ENCODE measurements at places on chromosomes 2 and 18.

DNA sequence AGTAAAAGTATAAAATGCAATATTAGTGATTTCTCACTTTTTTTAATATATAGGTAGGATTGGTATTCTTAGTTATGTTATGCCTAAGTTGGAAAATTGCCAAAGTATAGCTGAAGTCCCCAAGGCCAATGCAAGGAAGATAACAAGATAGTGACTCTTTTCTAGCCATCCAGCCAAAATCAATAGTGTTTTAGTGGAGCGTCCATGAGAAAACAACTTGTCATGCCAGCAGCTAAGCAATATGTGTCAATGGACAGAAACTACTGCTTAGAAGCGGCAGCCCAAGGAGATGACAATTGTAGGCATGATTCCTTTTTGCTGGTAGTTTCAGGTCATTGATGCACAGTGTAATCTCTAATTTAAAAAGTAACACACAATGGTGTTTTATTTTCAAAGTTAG is 1444.6 kb downstream of the SUCLG1 start:
- no peak for DNase-seq

DNA sequence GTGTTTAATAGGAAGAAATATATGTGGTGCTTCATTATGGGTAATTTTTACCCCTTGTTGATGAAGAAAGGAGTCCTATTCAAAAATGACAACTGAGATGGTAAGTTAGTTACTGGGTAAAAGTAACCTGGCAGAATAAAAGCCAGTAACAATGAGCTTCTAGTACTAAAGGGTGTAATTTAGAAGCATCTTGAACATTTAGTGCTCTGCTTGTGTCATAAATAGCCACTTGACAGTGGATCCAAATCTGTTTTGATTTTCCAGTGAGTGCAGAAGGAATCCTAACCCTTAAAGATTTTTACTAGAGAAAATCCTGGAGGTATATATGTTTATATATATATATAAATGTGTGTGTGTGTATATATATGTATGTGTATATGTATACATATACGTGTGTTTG is 15.1 kb downstream of the COMMD1 start:
- no peak for DNase-seq

- DNase-seq = no peak
Measured at GRCh38 chr2:10398496-10398895, 49.6 kb downstream of the ODC1 start.

- DNase-seq = no peak
Measured at GRCh38 chr2:217656316-217656715, 346.5 kb downstream of the TNS1 start.

DNA sequence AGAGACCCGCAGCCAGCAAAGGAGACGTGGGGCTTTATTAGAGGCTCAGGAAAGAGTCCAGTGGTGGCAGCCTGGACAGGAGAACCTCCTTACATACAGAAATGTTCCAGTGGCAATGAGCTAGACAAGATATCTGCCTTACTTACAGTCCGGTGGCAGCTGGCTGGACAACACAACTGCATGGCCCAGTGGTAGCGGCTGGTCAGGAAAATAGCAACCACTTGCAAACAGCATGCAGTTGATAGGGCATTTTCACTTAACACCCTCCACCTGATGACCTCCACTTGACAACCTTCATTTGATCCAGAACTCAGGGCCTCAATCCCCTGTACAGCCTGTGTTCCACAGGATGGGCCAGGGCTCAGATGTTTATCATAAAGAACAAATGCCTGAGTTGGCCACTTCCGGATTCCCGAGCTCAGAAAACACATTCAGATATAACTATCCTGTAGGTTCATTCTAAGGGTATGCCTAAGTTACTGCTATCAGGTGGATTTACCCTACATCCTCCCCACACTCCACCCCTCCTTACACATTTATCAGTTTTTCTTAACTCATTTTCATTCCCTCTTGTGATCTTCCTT is 63.3 kb upstream of the ITPRID2 start:
- DNase-seq = no peak

DNA sequence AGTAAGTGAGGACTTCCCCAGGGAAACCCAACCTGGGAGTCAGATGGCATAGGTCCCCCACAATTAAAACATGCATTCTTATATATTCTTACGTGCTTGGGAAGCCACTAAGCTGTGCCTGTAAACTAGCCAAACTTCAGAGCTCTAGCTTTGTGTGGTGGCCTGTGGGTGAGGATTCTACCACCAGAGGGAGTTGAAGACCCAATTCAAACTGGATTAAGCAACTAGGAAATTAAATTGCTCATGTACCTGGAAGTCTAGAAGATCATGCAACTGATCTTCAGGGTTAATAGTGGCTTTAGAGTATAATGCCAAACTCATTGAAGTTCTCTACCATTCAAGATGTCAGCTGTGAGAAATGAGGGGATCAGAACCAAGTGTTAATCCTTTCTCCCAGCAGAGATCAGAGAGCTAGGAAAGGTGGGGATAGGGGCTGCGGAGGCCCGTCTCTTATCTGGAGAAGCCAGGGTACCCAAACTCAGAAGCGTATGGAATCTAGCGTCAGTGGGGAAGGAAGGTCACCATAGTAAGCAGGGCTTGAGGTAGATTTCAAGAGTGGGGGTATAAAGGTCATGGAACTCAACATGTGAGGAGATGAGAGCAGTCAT is 53.2 kb upstream of the CCDC85A start:
- DNase-seq = no peak

All from stimulated activated CD8-positive, alpha-beta memory T cell treated with anti-CD3 and anti-CD28 coated beads, Interleukin-12 subunit alpha, Interleukin-12 subunit beta, amount 100 ng/mL, for 4 hours (primary cell).